NB4 (cell line): ENCODE measurements at places on chromosomes 3 and 15.
A peak's percentile ranks its signal among the peaks of the same experiment; 100 is the strongest.

GRCh38 chr3:132445817-132446216, 28.5 kb downstream of the DNAJC13 start:
- DNase-seq: peak; percentile 67

GRCh38 chr15:19987389-19988048, 554.1 kb downstream of the GOLGA6L6 start:
- DNase-seq: peak; percentile 47

DNA sequence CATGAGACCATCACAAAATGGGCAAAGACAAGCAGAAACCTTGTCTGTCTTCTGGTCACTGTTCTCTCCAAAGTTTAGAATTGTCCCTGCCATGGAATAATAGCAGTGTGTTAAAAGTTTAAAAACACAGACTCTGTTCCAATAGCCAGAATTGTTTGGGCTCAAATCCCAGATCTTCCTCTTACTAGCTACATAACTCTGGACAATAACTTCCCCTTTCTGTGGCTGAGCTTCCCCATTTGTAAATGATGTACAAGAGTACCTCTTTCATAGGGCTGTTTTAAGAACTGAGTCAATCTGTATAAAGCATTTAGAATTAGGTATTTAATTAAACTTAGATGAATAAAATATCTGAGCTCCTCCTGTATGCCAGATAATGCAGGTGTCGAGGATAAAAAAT, 623.0 kb downstream of the NTRK3 start:
- DNase-seq: peak; percentile 44

- peak; percentile 14 for DNase-seq
Observed at GRCh38 chr3:468172-468571, 271.6 kb downstream of the CHL1 start.

- no peak for DNase-seq
Observed at GRCh38 chr3:36399933-36400332, 19.6 kb downstream of the STAC start.

DNA sequence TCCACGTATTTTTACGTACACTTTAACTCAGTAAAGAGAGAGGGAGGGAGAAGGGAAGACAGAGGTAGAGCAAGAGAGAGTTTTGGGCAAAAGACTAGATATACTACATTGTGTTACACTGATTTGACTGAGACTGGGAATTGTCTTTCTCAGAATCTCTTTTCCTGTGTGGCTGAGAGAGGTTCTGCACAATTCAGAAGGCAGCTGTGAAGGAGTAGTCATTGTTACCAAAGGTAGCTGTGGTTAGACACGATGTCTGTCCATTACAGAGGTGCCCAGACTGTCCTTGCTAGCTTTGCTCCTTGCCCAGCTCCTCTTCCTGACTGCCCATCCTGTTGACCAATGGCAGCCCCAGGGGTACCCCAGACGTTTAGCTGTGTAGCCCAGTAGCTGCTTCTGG, 577.5 kb upstream of the CBLB start:
- DNase-seq: no peak

GRCh38 chr3:127064391-127065137, 81.6 kb downstream of the PLXNA1 start:
- peak; percentile 22 for DNase-seq

DNA sequence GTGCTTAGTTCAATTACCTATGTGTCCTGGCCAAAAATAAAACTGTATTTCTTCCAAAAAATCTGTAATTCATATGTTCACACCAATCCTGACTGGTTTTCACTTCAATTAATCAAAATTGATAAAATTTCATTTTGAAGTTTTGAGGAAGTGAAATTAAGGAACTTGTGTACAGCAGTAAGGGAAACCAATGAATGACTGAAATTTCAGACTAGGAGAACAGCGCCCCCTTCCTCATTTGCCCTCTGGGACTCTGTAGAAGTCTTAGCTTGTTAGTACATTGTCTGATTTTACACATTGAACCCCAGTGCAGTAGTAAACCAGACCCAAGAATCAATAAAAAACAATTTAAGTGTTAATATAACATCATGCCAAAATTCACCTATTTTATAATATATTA, 495.3 kb upstream of the AGTR1 start:
- peak; percentile 39 for DNase-seq

DNA sequence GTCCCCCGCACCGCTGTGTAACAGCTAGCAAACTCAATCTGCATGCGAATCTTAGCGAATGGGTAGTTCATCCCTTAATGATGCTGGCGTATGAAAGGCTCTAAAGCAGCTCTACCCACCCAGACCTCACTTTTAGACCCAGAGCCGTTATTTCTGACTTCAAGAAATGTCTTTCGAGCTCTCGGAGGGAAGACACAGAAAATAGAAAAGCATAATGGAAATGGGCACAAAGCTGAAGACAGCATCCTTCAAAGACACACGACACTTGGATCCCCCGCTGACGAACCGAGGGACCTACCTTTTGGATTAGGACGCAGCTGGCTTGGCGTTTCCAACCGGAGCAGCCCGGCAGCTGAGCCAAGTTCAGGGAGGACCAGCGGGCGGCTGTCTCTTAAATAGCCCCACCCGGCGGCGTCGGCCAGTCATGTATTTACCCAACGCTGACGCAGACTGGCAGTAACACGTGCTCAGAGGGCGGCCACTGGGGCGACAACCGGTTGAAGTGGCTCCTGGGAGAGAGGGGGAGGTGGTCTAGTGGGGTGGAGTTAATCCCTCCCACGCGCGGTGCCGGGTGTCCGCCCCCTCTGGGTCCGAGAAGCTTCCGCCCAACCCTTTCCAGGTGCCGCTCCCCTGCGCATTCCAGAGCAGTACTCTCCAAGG, 1.5 kb downstream of the CCK start:
- no peak for DNase-seq

- no peak for DNase-seq
Observed at GRCh38 chr3:104746056-104746455, 620.7 kb upstream of the ALCAM start.

DNA sequence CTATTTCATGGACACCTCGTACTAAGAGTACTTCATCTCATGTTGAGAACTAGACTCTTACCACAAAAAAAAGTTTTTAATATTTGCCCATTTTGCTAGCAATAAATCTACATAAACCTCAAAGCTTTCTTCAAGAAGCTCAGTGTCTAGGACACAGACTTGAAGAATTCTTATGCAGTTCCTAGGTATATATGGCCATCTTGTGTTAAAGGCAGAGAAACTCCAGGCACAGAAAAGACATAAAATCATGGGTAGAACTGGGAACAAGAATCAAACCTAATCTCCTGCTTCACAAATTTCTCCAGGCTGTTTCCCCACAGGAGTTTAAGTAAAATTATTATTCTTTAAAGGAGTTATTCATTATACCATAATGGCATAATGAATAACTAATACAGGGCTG, 4.4 kb downstream of the MBD4 start:
- no peak for DNase-seq

GRCh38 chr3:161573136-161573535, 76.5 kb downstream of the OTOL1 start:
- DNase-seq: no peak

GRCh38 chr15:22735781-22736180, 50.7 kb upstream of the NIPA1 start:
- DNase-seq: no peak

DNA sequence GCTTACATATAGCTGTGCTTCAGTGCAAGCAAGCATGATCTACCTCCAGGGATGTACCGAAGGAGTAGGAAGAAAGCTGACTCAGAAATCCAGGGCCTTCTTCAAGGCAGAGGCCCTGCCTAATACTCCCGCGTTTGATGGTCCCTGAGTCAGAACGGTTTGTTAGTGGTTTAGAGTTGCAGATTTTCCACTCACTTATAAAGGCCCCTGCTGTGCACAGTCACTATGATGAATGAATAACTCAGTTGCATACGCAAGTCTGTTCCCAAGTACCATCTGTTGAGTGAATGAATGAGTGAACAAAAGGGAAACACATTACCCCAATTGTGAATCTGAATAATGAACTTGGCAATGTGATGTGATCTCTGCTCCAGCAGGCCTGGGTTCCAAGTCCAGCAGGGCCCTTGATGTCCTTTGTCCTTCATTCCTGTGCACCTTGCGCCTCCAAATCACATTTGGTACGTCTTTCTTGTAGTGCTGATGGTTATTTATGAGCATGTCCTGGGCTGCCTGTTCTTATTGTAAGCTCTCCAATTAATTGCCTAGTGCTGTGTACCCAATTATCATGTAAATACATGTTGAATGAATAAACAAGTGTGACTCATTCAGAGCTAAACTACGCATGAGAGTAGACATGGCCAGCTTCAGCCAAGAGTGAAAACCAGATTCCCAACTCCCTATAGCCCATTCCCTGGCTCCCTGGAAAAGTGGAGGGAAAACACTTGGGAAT, 85.3 kb upstream of the LIMD1 start:
- DNase-seq: peak; percentile 8

GRCh38 chr15:51038162-51038973, 56.3 kb downstream of the TNFAIP8L3 start:
- DNase-seq: no peak

DNA sequence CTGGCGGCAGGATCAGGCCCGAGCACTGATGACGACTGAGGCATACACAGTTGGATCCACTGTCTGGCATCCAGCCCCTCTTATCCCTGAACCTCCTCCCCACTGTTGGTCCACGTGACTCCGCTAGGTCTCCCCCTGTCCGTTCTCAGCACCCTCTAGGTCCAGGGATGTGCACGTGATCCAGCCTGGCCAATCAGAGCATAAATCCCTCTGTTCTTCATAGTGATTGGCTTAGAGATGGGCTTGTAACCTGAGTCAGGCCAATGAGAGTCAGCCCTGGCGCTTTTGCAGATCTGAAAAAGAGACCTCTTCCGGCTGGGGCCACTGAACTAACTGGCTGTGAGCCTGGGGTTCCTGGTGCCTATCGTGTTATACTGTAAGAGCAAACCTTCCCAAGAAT, 20.5 kb upstream of the IQSEC1 start:
- no peak for DNase-seq

GRCh38 chr15:80328496-80328895, 75.7 kb upstream of the ARNT2 start:
- DNase-seq: peak; percentile 9

DNA sequence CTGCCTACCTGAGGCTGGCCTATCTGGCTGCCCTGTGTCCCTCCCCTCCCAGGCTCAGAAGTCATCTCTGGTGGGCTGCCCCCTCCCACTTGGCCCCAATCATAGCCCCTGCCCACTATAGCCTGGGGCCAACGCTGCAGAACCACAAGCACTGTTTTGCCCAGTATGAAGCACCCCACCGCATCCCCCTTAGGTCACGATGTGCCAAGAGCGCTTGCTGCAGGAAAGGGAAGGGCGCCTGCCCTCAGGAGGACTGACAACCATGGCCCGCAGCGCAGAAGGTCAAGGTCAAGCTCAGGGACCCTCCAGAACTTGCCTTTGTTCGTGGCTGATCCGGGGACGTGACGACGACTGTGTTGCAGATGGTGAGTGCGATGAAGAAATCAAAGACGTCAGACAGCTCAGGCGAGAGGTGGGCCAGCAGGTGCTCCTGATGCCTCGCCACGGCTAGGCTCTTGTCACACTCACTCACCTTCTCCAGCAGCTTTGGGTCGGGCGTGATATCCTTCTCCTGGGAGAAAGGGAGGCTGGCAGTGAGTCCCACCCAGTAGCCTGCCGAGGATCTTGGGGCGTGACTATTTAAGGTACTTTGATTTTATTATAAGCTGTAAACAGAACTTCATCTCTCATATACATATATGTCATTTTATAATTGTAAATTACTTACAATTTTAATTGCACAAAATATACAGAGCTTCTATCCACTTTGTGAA, 146.6 kb downstream of the ATP10A start:
- no peak for DNase-seq

- no peak for DNase-seq
Observed at GRCh38 chr3:158465074-158465473, 105.9 kb upstream of the MLF1 start.

DNA sequence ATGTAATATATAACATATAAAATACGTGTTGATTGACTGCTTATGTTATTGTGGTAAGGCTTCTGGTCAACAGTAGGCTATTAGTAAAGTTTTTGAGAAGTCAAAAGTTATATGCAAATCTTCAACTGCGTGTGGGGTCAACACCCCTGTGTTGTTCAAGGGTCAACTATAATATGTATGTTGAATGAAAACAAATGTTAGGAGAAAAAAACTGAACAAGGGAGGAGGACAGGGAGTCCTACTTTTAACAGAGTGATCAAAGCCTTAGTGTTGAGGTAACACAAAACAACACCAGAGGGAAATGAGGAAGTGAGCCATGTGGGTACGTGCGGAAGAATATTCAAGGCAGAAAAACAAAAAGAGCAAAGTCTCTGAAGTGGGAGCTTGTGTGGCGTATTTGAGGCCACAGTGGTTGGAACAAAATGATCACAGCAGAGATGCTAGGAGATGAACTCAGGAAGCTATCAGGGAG, 62.5 kb downstream of the SFMBT1 start:
- peak; percentile 79 for DNase-seq

- DNase-seq: no peak
Observed at GRCh38 chr3:100665230-100665629, 44.1 kb upstream of the TFG start.

- no peak for DNase-seq
Observed at GRCh38 chr3:73259856-73260255, 198.4 kb downstream of the EBLN2 start.

GRCh38 chr3:45507820-45508317, 86.7 kb upstream of the LIMD1 start:
- DNase-seq: no peak
